ENCODE measurements at places on chromosomes 6 and 20.
A peak's percentile ranks its signal among the peaks of the same experiment; 100 is the strongest.

DNA sequence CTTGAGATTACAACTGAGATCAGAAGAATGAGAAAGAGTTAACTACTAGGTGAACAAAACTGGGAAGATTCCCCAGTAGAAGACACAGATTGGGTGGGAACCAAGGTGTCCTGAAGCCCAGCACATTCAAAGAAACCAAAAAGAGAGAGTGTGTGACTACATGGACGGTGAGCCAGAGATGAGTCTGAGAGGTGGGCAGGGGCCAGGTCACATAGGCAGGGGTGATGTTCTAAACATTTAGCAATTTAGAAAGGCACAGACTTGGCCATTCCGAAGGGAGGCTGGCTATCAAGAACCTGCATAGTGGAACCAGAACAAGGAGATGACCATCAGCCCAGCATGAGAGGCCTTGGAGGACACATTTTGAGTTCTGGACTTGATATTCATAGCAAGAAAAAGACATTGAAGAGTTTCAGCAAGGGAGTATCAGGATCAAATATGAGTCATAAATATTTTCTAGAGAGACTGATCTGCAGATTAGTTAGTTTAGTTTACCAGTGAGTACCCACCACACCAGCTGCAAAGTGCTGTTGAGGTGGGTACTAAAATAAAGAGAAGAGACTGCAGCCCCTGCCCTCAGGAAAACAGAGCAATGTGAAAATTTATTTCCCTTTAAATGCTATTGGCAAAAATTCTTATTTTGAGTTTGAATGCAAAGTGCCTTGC, 340.5 kb upstream of the PRDM1 start:
- no peak for DNase-seq

DNA sequence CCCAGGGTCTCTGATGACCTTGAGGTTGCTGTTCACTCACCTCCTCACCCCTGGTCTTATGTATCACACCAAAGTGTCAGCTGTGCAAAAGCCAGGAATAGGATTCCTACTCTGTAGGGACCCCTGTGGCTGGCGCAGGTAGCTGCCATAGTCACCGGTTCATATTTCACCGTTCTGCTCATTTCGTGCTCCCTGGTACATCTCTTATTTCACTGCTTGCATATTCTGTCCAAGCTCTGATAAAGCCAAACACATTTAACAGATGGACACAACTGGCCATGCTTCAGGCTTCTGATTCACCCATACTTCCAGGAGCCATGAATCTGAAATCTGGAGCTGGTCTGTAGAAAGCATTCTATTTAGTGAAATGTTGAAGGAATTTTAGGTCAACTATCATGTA, 20.5 kb downstream of the SLC22A3 start:
- no peak for DNase-seq

- no peak for DNase-seq
Observed at GRCh38 chr6:169406804-169407203, 153.2 kb upstream of the THBS2 start.

DNA sequence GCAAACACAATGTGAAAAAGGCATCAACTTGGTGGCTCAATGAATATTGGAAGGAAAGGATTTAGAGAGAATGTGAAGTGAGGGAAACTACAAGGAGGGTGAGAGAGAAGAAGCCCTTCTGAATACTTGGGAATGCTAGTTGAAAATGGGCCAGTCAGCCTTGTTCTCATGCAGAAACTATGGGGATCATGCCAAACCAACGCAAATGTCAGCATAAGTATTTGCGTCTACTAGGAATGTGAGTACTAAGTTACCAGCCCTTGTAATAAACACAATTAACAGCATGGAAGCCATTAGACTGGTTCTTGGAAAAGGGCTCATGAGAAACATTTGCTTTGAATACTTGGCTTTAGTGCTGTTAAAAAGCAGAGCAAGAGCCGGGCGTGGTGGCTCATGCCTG, 54.9 kb upstream of the AIG1 start:
- no peak for DNase-seq

DNA sequence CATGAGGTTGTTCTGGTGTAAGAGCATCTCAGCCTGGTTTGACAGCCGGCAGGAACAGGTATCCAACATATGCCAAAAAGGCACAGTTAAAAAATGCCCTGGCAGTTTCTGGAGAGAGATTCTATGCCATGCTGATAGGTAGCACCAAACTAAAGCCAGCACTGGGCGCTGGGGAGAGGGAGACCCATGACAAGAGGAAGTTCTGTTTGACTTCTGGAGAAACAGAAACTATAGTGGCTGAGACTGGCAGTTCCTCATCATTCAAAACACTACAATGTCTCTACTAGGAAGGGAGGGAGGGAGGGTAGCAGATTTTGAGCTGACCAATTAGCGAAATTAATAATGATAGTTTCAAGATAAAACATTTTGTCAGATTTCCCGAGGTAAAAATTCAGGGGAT, 174.1 kb downstream of the ADAT2 start:
- DNase-seq, result no peak

DNA sequence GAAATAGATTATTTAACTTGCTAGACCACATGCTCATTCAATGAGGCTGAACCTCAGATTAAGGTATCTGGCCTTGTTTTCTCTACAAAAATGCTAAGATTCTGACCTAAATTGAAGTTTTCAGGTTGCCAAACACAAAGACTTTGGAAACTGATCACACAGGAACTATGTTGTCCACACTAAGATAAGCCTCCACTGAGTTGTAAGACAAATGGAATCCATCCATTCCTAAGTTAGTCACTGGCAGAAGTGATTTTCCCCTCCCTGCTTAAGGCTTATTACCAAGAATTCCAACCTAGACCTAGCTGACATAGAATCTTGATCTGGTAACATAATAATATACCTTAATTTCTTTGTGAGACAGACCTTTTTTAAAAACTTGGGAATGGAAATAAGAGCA, 608.1 kb downstream of the TENT5A start:
- DNase-seq, result no peak

- no peak for DNase-seq
Observed at GRCh38 chr6:15527838-15528617, 134.8 kb downstream of the DTNBP1 start.

DNA sequence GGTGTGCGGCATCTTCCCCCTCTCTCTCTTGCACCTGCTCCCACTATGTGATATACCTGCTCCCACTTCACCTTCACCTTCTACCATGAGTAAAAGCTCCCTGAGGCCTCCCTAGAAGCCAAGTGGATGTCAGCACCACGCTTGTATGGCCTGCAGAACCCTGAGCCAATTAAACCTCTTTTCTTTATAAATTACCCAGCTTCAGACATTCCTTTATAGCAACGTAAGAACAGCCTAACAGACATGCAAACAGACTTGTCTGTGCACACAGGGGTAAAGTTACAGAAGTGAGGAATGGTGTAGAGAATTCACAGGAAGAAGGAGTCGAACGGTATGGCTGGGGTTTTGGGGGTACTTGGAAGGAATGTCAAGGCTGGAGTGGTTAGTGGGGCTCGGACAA, 14.8 kb upstream of the TGM2 start:
- DNase-seq, result no peak

DNA sequence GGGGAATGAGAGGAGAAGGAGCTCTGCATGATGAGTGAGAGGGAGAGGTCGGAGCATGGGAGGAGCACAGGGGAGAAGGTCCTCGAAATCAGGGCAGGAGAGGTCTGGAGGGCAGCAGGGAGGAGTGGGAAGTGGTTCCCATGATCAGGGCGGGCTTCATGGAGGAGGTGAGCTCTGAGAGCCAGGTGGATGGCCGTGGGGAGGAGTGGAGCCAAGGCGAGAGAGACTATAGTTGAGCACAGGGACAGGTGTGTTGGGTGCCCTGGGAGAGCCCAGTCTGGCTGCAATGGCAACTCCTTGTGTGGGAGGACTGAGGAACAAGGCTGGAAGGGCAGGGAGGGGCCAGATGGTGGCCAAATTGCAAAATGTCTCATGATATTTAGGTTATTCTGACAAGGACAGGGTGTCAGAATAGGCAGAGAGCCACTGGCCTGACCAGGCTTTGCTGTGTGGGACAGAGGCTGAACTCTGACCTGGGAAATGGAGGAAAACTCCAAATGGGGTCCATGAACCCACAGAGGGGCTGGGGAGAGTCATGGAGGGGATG, 21.4 kb downstream of the TTBK1 start:
- peak; percentile 29 for DNase-seq

DNA sequence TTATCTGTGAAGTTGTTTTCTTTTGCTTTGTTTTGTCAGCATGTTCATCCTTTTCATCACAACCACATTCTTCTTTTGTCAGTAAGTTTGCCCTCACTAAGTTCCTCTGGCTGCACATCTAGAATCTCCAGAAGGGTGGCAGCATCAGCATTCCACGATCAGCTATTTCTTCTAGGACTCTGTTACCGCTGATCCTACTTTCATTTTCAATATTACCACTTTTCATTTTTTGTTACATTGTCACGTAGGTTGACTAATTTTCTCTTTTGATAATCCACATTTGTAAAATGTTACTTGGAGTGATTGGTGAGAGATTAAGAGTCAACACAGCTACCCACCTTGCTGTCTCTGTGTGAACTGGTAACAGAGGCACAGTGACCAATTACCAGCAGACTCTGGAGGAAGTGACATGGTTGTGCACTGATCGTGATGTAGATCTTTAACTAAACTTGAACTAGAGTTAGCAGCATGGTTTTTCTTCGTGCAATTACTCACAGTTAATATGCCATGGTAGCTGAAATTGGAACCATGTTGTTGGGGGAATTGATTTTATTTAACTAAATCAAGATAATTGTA, 307.9 kb upstream of the SLC35B3 start:
- no peak for DNase-seq

- no peak for DNase-seq
Observed at GRCh38 chr20:2890742-2891141, 17.5 kb downstream of the PTPRA start.

- no peak for DNase-seq
Observed at GRCh38 chr6:106170030-106170791, 84.1 kb downstream of the PRDM1 start.

DNA sequence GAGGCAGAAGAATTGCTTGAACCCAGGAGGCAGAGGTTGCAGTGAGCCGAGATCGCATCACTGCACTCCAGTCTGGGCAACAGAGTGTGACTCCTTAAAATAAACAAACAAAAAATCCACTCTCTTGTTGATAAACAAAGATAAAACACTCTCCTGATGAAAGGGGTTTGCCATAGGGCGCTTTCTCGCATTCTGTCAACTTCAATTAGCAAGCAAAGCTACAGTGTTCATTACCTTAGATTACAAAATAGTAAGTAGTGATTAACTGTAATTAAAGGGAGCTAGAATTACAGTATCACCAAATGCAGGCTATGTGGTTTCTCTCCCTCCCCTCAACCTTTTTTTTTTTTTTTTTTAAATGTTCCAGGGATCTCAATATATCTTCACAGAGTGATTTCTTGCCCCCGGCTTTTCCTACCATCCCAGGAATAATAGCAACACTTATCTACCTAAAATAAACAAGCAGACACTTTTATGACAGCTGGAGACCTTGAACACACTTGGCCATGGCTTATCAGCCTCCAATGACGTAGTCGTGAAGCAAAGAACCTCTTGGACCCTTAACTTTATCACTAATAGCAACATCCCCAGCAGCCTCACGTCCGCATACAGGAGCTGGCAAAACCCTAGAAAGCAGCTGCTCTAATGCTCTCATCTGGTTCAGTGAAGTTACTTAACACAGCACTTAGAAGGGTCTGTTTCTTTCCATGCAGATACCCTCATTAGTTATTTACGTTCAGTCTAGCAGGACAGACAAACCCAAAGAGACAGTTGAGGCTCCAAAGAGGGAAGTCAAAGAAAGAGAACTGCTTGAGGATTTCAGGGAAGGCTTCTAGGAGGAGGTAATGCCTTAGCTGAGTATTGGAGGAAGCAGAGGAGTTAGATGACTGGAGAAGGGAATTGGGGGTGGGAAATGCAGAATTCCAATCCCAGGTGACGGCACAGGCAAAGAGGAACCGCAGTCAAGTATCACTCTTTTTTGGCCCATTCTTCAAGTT, 37.9 kb upstream of the NEDD9 start:
- peak; percentile 61 for DNase-seq

- no peak for DNase-seq
Observed at GRCh38 chr20:46157625-46158024, 39.5 kb downstream of the CD40 start.

- no peak for DNase-seq
Observed at GRCh38 chr6:41707565-41708200, 27.7 kb downstream of the TFEB start.

- no peak for DNase-seq
Observed at GRCh38 chr6:163983679-163984078, 569.2 kb downstream of the QKI start.

DNA sequence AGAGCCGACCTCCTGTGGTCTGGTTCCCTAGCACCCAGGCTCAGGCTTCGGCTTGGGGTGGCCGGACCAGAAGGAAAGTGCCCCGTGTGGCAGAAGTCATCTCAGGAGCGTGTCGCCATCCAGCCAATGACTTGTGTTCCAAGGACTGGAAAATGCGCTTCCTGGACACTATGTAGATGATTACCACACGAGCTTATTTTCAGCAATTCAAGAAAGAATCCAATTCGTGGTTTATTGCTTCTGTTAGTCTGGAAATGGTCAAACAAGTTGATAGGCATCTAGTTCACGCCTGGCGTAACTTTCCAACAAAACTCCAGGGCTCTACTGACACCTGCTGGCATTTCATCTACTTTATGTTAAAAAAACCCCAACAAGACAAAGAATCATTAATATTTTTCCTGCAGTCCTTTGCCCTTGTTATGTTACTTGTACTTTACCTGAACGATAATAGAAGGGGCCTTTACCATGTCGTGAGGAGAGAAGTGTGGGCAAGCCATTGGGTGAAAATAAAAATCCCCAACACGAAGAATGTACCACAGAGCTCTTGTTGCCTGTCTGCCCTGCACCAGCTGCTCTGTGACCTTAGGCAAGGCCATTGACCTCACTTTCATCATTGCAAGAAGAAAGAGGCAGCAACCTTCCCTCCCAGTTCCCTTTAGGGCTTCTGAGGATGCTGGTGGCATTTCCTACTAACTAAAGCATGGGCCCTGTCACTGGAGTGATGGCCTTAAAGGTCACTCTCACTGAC, 154.7 kb upstream of the LAMP5 start:
- DNase-seq, result peak; percentile 26

DNA sequence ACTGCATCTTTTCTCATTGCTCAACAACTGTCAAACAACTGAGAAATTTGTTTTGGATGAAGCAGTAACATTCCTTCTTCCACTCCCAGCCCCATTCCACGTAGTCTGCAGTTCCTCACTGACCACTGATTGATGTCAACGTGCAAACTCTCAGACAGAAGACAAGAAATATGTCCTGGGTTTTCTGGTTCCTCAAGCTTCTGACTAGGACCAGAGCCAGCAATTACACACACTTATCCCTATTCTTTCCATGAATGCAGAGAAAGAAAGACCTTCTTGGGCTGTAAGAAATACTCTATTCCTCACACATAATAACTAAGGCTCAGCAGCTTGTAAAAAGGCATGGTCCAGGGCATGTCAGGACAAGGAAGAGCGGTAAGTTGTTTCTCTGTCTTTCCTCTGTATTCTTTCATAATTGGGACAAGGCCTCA, 790.1 kb upstream of the SLC35B3 start:
- no peak for DNase-seq

DNA sequence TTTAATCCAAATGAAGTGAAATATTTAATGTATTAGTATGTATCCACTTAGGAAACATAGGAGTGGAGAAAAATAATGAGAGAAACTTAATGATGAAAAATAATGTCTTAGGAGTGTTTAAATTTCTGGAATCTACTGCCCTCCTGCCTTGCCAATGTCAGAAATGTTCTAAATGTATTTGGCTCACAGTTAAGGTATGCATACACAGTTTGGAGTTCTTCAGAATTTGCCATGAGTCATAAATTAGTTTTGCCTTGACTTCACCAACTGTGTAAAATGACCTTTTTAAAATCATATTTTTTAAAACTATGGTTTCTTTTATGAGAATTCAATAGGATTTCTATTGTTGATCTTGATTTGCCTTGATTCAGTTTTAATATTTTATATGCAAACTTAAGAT, 191.7 kb upstream of the HSF2 start:
- no peak for DNase-seq

- no peak for DNase-seq
Observed at GRCh38 chr6:27836783-27837624, 75.2 kb downstream of the OR2B2 start.

Measured in right cardiac atrium (tissue), 5 donors.